OCI-LY7 (cell line): ENCODE measurements at places on chromosomes 6 and 20.

DNA sequence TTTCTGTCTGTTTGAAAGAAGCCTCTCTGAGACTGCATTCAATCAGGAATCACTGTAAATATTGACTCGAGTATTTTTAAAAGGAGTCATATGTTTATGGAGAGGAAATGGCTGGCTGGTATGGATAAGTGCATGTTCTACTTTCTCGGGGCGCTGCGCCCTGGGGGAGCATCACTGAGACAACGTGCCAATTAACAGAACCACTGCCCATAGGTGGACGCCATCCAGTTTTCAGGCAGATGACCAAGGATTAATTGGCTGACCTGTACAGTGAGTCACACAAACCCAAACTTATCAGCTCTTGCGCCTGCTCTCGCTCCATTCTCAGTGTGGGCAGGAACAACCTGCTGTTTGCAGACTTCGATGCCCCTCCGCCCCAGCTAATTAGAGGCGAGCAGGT is 571.2 kb downstream of the QKI start:
- no peak for DNase-seq

DNA sequence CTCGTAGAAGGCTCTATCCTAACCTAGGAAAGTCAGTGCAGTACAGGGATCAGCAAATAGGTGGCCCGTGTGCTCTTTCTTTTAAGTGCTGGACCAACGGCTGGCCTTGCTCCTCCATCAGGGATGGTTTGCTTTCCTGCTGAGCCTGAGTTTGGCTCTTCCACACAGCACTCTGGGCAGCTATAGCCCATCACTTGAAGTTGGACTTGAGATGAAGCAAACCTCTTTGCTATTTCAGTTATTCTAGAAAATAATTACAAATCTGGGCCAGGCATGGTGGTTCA is 66.9 kb upstream of the KCNK16 start:
- no peak for DNase-seq

GRCh38 chr20:53712212-53712977 is 118.8 kb upstream of the ZNF217 start:
- DNase-seq = no peak

DNA sequence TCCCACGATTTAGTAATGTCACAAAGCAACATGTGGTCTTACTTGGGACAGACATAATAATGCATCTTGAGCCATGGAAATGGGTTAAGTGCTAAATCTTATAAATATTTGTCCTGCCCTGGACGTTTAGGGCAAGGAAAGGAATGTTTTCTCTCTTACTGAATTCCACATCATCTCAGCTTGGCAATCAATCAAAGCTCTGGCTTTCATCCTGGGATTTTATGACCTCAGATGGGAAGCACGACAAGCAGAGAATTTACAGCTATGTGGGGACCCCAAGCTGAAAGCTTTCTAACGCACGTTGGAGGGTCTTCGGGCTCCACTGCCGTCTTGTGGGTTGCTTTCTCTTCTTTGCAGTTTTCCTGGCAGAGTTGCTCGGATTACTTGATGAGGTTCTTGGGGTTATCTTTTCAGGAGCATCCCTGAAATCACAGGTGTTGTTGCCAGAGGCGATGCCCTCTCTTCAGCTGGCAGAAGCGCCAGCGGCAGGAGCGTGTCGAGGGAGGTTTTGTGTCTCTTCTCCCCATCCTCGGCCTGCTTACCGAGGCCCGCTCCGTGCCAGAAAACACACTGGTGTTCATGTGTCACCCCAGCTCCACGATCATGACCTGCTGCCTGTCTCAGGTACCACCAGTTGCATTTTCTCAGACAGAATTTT is 73.4 kb upstream of the FRMD1 start:
- DNase-seq = no peak

DNA sequence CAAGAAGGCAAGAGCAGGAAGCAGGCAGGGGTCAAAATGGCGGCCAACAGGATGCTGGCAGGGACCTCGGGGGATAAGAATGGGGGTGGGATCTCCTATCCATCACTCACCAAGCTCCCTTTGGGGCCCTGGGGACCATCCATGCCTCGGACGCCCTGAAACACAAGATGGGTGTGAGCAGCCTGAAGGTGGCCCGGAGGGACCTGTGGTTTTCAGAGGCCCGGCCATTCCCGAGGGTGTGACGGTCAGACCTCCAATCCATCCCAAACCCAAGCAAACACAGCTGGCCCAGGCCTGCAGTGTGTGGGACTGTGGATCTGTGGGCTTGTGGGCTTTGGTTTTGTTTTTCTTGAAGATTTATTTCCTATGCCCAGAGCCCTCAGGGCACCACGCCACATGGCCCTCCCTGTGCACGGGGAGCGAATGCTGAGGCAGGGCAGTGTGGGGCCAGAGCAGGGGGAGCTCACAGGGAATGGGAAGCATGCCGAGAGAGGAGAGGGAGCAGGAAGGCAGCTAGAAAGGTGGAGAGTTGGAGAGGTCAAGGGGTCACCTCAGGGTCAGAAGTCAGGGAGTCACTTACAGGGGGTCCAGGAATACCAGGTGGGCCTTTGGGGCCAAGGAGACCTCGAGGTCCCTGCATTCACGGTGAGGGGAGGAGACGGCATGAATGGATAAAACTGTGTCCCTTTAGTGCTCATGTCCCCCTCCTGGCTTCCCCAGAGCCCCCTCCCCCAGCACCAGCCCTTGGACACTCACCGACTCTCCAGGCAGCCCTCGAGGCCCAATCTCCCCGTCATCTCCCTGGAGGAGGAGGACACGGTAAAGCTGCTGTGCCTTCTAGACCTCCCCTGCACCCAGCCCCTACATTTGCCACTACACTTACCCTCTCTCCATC is 14.5 kb downstream of the COL11A2 start:
- DNase-seq = no peak

- DNase-seq = peak; percentile 34
Measured at GRCh38 chr20:62303340-62304226, 786 bp downstream of the ADRM1 start.

DNA sequence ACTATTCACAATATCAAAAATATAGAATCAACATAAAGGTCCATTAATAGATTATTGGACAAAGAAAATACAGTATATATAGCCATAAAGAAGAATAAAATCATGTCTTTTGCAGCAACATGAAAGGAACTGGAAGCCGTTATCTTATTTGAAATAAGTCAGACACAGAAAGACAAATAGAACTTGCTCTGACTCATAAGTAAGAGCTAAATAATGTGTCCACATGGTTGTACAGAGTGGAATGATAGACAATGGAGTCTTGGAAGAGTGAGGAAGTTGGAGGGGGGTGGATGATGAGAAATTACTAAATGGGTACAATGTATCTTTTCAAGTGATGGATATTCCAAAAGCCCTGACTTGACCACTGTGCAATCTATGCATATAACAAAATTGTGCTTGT is 613.5 kb downstream of the PHF3 start:
- DNase-seq = no peak

DNA sequence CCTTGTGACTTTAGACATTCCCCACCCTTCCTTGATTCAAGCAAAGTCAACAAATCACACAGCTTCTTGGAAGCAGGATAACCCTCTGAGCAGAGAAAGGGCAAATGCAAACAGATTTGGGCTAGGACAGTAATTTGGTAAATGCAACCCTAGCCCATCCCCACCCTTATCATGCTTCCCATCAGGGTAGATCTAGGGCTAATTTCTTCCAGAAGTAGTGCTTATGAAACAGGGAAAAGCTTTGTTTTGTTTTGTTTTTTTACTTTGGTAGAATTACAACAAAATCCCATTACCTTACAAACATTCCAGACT is 525.1 kb upstream of the NOX3 start:
- no peak for DNase-seq

- DNase-seq = no peak
Measured at GRCh38 chr20:23108871-23109270, 22.7 kb upstream of the CD93 start.

- DNase-seq = no peak
Measured at GRCh38 chr6:170423030-170423429, 116.5 kb downstream of the FAM120B start.

- no peak for DNase-seq
Measured at GRCh38 chr6:137488150-137489045, 5.8 kb downstream of the OLIG3 start.

GRCh38 chr20:50799890-50800550 is 5.2 kb downstream of the BCAS4 start:
- DNase-seq = peak; percentile 86

- DNase-seq = no peak
Measured at GRCh38 chr6:90195094-90195829, 101.4 kb downstream of the BACH2 start.

GRCh38 chr20:58605292-58606065 is 45.6 kb upstream of the STX16 start:
- no peak for DNase-seq

DNA sequence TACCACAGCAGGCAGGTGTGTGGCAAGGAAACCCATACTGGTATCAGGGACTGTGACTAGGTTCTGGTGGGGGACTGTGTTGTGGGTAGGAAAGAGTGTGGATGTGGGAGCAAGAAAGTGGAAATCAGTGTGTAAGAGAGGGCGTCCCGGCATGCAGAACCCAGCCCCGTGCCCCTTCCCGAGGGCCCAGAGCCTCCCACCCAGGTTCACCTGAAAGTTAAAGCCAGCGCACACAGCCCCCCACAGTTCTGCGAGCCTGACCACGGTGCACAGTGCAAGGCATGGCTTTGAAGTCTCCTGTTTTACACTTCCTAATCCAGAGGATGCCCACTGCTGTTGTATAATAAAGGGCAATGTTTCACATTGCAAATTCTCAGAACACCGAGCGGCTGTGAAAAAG is 22.7 kb downstream of the MAFB start:
- DNase-seq = no peak

DNA sequence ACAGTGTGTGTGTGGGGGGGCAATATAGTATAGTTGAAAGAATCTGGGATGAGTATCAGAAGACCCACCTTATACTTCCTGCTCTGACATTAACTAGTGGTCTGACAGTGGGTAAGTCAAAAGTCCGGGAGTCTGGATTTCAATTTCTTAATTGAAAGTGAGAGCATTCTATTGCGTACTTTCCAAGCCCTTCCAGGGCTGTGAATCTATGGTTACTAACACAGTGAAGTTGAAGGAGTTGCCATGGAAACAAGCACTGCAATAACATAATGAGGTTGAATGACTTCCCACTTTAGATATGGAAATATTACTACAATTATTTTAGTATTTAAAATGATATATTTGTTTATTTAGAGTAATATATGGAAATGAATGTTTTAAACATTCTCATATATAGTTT is 80.2 kb downstream of the MLIP start:
- DNase-seq = no peak

- no peak for DNase-seq
Measured at GRCh38 chr20:10125757-10126156, 91.0 kb downstream of the ANKEF1 start.

GRCh38 chr20:44291754-44292153 is 19.2 kb downstream of the FITM2 start:
- no peak for DNase-seq

GRCh38 chr6:17591287-17591686 is 8.8 kb upstream of the FAM8A1 start:
- no peak for DNase-seq

DNA sequence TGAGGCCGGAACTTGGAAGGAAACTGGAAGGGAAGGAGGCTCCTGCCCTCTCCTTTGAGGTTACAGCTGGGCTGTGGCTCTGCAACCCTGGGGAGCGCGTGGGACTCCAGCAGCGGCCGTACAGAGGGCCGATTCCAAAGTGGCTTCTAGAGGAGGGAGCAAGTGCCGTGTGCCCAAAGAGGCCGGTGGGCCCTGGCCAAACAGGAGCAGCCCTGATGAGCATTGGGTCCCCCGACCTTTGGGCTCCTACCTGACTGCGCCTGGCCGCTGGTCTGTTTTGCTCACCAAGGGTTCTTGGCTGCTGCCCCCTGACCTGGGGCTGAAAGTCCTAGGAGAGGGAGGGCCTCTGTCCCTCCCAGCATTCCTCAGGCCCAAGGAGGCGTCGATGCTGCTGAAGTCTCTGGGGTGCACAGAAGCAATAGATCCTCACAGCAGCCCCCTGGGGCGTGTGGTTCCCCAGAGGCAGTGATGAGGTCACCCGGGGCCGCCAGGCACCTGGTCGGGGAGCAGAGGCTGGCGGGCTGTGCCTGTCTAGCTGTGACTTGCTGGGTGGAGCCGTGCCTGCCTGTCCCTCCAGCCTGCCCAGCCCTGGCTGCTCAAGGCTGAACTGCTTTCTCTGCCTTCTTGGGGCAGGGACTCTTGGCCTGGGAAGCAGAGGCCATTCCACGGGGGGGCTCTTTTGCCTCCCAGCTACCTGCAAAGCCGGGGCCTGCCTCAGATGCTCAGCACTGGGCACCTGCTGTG is 9.8 kb downstream of the RBM38 start:
- peak; percentile 82 for DNase-seq

- no peak for DNase-seq
Measured at GRCh38 chr6:103047567-103047966, 1654.1 kb downstream of the GRIK2 start.

GRCh38 chr6:22302838-22303237 is 6.0 kb upstream of the PRL start:
- DNase-seq = no peak

DNA sequence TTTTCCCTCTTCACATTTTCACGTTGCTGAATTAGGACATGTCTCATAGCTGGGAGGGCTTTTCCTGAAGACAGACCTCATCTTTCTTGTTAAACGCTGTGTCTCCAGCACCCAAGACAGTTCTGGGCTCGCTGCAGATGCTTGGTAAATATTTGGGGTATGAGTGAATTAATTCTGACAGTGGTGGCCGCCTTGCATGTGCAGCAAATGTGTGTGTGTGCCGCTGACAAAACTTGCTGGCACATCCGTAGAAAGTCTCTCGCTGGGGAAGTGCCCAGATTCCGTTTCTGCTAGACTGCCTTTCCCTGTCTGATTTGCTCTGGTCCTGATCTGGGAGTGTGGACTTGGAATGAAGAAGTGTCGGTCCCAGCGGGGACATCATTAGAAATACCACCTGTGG is 48.2 kb upstream of the ZNFX1 start:
- DNase-seq = no peak

- no peak for DNase-seq
Measured at GRCh38 chr6:30244560-30244959, 31.4 kb upstream of the TRIM26 start.

DNA sequence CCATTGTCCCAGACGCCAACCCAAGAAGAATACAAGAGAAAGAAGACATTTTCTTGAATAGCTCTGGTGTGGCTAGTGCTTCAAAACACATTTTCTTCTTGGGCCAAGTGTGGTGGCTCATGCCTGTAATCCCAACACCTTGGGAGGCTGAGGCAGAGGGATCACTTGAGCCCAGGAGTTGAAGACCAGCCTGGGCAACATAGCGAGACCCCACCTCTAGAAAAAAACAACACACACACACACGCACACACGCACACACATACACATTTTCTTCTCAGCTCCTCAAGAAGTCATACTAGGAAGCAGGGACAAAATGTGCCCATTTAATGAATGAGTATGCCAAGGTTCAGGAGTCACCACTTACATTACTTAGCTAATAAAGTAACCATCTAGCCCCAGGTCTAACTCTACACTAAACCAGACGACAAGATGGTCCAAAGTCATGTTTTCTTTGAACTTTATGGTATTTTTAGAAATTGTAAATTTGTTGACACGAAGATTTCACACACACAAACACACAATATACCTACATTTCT is 68.8 kb downstream of the ZMYND8 start:
- no peak for DNase-seq

DNA sequence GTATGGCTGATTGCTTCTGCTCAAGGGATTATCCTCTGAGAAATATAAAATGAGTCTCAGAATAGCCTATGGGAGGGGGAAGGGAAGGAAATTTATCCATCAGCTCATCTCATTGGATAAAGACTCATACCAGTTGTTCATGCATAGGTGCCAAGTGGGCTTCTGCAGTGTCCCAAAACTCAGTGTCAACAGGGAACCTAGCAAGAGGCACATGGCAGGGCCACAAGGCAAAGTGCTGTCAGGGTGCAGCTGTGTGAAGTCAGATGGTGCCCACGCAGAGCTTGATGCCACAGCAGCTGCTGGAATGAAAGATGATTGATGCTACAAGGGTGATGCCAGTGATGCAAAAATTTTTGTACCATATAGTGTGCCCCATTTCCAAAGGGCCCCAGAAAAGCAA is 3.2 kb upstream of the CHD6 start:
- DNase-seq = no peak
